ENCODE measurements at places on chromosomes 6 and 20.
A peak's percentile ranks its signal among the peaks of the same experiment; 100 is the strongest.

DNA sequence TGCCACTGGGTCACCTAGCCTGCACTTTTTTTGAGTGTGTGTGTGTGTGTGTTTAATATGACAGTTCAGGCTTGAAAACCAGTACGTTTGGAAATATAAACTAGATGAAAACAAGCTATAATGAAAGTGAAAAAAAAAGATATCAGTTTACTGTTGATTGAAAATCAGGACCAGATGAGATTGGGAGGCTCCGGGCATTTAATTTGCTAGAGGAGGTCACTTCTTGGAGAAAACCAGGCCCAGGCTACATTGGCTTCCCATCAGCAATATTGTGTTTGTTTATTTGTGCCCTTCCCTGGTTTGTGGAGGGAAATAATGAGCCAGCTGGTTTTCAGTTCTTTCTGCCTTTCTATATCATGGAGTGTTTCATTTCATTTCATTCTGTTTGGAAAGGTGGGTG is 246.6 kb upstream of the JAG1 start:
- no peak for DNase-seq

DNA sequence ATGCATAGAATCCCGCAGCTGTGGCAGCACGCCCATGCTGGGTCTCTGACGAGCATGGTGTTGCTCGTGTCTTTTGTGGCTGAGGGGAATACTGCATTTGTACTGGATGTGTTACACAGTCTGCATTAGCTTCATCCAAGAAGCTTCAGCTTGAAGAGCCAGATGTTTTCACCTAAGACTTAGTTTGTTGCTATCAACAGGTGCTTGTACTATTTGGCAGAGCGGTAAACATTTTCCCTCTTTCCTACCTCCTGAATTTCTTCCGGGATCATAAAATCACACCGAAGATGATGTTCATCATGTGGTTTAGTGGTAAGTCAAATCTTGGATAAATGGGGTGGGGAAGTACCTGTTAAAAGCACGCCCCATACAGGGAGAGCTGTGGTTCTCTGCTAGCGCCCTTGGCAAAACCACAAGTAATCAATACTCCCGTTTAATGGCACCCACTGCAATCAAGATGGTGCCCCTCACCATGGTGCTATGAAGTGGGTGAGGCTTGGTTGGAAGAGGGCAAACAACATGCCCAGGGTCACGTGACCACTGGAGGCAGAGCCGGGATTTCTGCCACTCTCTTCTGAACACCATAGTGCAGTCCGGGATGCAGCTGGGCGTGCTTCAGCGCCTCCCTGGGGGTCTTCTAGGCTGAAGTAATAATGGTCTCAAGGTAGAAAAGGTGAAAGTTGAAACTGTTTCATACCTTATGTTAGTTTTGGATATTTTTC is 34.4 kb downstream of the SPATA2 start:
- DNase-seq: no peak

GRCh38 chr20:63356931-63357879 is 3.9 kb downstream of the CHRNA4 start:
- DNase-seq: no peak

- DNase-seq: no peak
These were observed 38.0 kb upstream of the HIVEP1 start for GRCh38 chr6:11974089-11974488.

DNA sequence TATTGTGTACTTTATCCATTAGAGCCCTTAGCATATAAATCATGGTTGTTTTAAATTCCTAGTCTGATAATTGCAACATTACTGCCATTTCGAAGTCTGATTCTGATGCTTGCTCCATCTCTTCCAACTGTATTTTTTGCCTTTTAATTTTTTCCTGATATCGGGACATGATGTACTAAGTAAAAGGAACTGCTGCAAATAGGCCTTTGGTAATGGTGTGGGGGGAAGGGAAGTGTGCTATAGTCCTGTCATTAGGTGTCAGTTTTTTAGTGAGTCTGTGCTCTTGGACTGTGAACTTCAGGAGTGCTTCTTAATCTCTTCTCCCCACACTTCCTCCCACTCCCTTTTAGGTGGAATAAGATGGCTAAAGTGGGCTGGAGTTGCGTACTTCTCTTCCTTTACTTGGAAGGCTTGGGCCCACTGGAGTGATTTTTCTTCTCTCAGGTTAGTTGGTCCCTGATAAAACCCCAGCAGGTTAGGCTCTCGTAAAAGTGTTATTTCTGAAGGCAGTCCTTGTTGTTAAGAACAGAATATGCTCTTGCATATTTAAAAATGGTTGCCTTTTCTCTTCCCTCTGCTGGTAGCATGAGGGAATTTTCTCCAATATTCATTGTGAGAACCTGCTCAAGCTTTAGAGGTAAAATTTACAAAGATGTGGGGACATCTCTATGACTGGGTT is 18.1 kb downstream of the STXBP5 start:
- peak; percentile 24 for DNase-seq

DNA sequence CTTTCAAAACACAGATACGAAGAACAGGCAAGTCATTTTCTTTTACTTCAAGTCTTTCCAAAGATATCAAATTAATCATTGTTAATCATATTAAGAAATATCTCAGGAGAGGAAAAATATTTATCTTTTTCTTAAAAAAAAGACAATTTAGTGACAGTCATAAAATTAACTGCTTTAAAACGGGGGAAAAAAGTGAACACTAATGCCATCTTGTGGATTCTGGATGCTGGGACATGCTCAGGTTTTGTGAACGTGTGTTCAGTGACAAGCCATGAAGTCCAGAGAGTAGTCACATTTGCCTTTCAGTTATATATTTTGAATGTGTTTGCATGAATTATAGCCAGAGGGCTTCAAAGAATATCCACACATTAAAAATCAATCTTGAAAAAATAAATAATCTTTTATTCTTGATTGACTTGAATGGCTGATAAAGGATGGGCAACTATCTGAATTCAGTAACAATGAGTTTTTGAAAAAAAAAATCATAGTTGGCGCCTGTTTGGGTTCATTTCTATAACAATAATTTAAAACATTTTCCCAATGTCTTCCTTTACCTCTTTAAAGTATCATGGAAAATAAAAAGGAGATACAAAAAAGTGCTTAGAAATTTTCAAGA is 74.7 kb upstream of the NOX3 start:
- peak; percentile 60 for DNase-seq

GRCh38 chr6:56655996-56656395 is 13.3 kb upstream of the DST start:
- DNase-seq: no peak

GRCh38 chr20:58753267-58753921 is 60.8 kb downstream of the NPEPL1 start:
- peak; percentile 1 for DNase-seq

DNA sequence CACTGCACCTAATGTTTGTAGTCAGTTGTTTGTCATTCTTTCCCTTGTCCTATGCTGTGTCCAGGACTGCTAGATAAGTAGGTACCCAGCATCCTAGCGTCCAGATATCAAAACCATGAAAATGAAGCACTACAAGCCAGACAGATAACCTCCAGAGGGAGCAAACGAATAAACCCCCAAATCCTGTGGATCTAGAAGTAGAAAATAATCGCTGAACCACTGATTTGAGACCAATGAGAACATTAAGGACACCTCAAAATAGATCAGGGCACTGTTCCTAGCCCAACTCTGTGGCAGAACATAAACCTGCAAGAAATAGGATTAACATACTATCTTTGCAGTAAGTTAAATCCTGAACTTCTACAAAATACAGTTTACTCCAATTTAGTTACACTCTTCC is 1.1 kb upstream of the KLHL32 start:
- no peak for DNase-seq

DNA sequence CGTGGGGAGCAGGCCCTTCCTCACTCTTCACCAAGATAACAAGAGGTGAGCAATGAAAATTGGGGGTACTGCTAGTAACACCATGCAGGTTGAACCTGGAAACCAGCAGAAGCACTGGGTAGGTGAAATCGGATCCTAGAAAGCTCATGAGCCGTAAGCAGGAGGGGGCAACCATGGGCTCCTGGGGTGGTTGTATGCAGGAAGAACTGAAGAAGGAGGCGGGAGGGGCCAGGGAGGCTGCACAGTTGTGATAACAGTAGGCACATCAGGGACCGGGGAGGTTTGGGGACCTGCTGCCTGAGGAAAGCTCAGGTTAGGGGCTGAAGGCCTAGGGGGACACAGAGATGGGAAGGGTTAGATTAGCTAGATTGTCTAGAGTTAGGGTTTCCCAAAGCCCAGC is 5.6 kb upstream of the LY6G5C start:
- DNase-seq: no peak

- peak; percentile 97 for DNase-seq
These were observed at the start of gene DCDC2 for GRCh38 chr6:24357336-24358218. DCDC2 (minus strand) TSS chr6:24358059; CDS start chr6:24357750, 309 bp downstream.

DNA sequence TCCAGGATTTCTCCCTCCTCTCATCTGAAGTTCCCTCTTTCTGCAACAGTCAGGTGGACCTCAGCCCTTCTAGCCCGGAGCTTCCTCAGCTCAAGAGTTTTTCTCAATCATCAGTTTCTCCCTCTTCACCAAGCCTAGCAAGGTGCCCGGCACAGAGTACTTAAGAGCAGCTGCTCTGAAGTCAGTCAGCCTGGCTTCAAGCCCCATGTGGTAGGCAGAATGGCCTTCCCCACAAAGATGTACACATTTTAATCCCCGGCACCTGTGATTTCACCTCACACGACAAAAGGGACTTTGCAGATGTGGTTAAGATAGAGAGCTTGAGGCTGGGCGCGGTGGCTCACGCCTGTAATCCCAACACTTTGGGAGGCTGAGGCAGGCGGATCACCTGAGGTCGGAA is 15.1 kb upstream of the RBPJL start:
- DNase-seq: no peak

- peak; percentile 50 for DNase-seq
These were observed 24.6 kb downstream of the TRAM2 start for GRCh38 chr6:52552278-52552643.

DNA sequence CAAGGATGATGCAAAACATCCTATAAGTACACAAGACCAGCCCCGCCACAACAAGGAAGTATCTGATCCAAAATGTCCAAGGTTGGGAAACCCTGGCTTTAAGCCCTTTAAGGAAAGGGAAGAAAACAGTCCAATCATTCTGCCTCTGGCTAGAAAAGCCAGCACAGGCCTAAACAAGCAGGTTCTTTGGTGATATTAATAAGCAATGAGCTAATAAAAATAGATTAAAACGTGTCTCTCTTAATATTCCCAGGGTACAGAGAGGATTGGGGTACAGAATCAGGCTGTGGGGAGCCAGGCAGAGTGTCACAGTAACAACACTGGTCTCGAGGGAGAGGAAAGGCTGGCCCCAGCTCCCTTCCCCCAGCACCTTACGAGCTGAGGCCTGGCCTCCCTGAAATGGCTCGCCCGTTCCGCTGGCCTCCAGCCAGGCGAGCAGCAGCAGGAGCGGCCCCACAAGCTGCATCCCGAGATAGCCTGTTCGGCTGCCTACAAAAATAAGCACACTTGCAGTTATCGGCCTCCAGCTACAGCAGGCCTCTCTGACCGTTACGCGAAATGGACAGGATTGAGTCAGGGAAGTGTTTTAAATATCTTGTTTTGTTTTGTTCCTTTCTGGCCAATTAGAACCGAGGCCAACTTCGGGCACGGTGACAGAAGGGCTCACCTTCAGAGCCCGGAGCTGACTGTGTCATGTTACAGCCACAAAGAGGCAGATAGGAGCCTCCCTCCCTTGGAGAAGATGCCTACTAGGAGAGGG is 4.0 kb upstream of the ZMYND8 start:
- peak; percentile 86 for DNase-seq

GRCh38 chr6:4564801-4565271 is 211.4 kb upstream of the CDYL start:
- no peak for DNase-seq

DNA sequence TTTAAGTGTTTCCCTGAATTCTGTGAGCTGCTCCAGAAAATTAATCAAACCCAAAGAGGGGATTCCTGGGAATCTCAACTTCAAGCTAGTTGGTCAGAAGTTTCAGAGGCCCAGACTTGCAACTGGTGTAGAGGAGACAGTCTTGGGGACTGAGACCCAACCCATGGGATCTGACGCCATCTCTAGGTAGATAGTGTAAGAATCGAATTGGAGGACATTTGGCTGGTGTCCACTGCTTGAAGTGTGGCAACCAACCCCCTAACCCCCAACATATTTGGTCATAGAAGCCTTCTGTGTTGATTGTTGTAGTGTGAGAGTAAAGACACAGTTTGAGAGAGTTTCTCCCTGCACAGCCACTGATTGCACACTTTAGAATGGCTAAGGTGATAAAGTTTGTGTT is 103.5 kb upstream of the CARMIL1 start:
- DNase-seq: no peak

DNA sequence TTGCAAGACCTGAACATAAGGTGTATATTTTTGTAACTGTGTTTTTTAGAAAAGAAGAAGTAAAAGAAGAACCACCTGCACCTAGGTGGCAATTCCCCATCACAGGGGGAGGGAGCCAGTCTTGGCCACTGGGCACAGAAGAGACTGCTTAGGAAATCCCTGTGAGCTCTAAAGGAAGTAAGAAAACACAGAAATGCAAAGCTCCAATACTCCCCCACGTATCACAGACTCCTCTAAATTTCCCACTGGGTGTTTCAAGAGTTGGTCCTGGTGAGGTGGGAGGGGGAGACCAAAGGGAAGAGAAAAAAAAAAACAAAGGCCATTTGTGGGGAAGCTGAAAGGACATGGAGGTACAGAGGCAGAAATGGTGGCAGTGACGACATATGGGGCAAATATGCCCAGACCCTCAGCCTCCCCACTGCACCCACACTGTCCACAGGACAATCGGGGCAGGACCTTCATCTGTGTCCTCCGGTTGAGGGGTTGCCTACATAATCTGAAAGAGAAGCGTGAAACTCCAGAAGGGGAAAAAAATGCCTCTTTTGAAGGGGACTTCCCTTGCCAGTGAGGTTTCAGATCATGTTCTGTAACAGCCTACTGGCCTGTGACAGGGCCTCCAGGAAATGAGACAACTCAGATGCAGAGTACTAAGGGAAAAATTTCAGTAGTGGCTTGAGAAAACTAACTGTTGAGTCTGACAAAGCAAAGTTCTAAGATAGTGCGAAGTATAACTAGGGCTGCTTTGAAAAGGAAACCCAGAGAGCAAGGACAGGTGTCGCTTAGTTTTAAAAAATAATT is 226.2 kb upstream of the MARCKS start:
- DNase-seq: peak; percentile 88

- no peak for DNase-seq
These were observed 89.1 kb upstream of the E2F3 start for GRCh38 chr6:20312606-20313005.

DNA sequence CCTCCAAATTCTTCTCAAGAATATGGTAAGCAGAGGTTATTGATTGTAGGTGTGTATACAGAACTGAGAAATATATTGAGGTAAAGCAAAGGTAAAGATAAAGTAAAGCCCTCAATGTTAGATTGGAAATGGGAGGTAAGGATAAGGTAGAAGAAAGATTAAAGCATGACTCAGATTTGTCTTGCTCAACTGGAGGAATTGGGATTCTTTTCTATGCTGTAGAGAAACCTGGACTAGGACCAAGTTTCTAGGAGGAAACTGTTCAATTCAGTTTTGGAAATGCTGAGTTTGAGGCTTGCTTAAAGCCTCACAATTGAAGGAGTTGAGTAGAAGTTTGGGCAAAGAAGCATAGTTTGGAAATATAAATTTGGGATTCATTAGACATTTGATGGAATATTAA is 634.0 kb upstream of the PTCHD4 start:
- peak; percentile 30 for DNase-seq

GRCh38 chr6:52826513-52826912 is 14.1 kb downstream of the GSTA5 start:
- DNase-seq: no peak

All from kidney tubule cell (primary cell).